Activated CD4-positive, alpha-beta T cell treated with anti-CD3 and anti-CD28 coated beads, Interleukin-10, Interleukin-2, amounts not matched to agents 100 ng/mL and 50 ng/mL, durations not matched to agents 16 hours and 8 hours (primary cell): ENCODE measurements at places on chromosomes 7 and 10.
A peak's percentile ranks its signal among the peaks of the same experiment; 100 is the strongest.

DNA sequence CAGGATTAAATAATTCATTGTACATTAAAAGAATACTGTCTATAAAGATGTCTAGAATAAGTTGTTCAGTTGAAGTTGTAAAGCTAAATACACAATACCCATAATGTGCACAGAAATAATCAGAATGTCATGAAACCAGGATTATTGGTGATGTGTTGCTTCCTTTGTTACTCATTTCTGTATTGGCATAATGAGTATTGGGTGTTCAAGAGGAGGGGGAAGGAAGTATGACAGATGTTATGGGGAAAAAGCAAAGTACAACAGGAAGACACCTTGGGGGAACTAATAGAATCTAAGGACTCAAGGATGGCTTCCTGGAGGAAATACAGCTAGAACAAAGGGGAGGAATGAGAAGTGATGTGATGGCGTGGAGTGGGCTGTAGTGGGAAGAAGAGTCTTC is 15.0 kb downstream of the ANKRD1 start:
- DNase-seq, result peak; percentile 66

- DNase-seq, result peak; percentile 13
Measured at GRCh38 chr10:7123774-7124173, 287.1 kb downstream of the SFMBT2 start.

- DNase-seq, result no peak
Measured at GRCh38 chr10:114808982-114809381, 12.6 kb upstream of the FHIP2A start.

GRCh38 chr10:11560076-11560709 is 51.3 kb downstream of the USP6NL start:
- no peak for DNase-seq

GRCh38 chr7:30933124-30933974 is 21.7 kb downstream of the AQP1 start:
- DNase-seq, result no peak

DNA sequence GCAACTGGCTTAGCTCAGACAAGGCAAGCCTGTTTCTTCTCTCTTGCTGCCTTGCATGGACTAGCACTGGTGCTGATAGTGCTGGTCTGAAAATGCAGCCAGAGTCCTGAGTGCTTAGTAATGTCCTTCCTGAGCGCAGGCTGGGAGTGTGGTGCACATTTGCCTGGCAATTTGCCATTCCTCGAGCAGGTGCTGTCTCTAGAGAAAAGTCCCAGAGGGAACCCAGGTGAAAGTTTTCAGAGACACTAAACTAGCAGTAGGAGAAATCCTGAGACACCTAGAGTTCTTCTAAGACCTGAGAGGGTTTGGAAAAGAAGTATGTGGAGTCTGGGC is 1.9 kb downstream of the SFTPD start:
- DNase-seq, result no peak

DNA sequence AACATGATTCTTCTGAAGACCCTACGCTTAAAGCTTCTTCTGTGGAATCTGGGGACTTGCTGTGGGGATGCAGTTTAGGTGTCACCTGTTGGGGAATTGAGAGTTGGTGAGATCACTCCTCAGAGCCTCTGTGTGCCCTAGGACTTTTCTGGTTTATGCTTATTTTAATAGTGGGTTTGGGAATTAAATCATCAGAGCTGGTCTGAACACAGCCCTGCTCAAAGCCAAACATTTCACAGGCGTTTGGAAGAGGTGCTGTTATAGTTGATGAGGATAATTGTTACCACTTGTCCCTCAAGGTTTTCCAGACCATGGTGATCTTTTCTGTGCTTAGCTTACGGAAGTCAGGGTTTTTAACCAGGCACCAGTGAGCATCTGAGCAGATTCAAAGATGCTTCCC is 106.1 kb downstream of the EBLN1 start:
- no peak for DNase-seq

DNA sequence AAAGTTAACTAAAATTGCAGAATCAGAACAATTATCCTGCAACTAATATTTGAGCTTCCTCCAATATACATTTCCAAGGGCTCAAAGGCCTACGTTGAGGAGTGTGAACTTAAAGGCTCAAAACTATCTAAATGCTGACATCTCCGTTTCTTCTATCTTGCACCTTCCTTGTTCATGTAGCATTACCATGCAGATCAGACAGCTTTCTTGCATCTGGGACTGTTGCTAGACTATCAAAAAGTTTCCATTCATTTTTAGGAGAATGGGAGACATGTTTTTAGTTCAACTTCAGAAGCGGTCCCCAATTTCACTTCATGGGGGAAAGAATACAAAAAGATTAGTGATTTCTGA is 2.9 kb downstream of the ANKRD1 start:
- no peak for DNase-seq

DNA sequence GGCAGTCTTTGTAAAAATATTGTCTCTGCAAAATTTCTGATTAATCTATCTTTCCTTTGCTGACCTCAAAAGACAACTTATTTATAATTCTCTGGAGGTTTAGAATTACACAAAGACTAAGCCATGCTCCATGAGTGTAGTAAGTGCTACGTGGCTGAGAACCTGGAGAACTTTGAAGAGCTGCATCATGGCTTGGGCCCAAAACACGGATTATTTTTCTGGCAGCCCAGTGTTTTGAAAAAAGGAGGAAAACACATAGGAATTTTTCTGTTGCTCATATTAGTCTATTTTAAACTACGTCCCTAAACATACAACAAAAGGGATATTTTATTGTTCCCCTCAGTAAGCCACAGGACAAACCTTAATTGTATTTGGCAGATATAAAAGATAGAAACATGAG is 360.7 kb upstream of the MYO3A start:
- no peak for DNase-seq

- DNase-seq, result no peak
Measured at GRCh38 chr7:5436003-5436678, 12.5 kb upstream of the TNRC18 start.

GRCh38 chr7:128350708-128351295 is 7.1 kb upstream of the RBM28 start:
- DNase-seq, result no peak

DNA sequence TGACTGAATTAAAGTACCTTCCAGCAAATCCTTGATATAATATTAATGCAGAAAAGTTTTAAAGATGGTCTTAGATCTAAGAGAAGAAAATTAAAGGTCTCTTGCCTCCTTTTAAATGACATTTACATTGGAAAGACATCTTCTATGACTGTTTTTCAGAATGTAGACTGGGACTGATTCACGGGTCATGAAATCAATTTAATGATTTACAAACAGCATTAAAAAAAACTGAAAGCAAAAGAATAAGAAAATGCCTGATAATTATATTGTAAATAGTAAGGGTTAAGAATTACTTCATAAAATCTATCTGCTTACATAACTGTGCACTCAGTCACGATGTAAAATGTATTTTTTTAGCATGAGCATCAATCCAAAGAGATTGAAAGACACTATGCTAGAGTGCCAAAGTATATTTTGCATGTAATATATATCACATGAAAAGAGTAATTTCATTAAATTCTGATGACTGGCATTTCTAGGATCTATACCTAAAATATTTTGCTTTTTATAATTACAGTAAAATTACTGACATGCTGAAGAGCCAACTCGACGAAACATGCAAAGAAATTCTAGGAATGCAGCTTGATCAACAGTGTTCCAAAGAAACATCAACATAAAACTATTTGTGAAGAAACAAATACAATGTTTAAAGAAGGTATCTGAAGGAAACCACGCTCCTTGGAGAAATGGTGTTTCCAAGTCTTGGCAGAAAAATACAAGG is 35.1 kb downstream of the RTKN2 start:
- no peak for DNase-seq

GRCh38 chr10:44051584-44052385 is 333.1 kb downstream of the CXCL12 start:
- DNase-seq, result no peak

DNA sequence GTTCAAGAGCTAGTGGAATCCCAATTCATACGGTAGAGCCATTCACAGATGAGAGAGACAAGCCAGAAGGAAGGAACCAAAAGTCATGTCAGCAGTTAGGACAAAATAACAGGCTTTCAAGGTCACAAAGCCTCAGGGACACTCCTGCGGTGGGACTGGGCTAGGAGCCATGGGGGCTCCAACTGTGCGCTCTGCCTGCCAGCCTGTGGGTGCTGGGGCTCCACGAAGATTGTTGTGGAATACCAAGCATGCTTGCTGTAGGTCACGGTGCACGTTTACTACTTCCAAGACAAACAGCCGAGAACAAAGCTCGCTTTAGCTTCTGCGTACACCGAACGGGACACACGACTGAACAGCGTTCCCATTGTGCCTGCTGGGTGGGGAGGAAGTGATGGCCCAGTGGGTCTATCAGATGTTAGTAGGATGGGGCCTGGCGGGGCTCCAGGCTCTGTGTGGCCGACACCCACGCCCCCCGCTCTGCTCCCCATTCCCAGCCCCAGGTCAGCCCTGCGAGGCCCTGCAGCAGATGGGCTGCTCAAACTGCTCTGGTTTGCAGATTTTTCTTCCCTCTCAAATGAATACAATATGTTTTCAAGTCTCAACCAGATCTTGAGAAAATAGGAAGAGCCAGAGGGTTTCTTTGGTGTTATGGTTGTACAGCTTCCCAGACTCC is 158.9 kb downstream of the EGFR start:
- DNase-seq, result no peak

GRCh38 chr7:108097703-108098102 is 32.5 kb downstream of the LAMB4 start:
- no peak for DNase-seq

- peak; percentile 51 for DNase-seq
Measured at GRCh38 chr7:133489906-133490305, 237.0 kb downstream of the EXOC4 start.

DNA sequence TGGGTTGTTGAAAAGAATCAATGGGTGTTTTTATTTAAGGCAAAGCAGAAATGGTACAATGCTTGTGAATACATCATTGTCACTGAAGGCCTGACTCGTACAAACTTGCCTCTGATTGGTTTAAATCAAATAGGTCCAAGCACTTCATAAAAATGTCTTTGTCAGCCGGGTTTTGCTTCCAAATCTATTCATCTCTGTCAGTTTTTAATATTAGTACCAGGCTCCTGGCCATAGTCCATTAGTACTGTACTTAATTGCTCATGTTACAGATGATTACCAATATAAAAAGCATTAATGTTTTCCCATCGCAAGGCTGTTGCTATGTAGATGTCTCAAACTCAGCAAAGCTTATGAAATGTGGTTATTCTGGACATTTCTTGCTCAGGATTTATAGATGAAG is 171.9 kb downstream of the ARID5B start:
- DNase-seq, result no peak

- no peak for DNase-seq
Measured at GRCh38 chr7:150345012-150345411, 3.6 kb upstream of the RARRES2 start.

DNA sequence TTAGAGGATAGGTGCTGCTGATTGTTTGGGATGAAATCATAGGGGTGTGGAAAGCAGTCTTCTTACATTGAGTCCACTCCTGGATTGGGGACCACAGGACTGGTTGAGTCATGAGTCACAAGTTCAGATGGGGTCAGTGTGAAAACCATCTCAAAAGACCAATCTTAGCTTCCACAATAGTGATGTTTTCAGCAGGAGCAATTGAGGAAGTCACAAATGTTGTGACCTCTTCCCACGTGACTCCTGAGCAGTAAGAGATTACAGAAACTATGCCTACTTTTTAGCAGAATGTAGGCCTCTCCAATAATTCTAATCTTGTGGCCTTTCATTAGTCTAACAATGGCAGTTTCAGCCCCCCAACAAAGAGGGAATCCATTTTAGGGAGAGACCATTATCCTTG is 256.9 kb upstream of the CDC14C start:
- no peak for DNase-seq

- no peak for DNase-seq
Measured at GRCh38 chr7:70313271-70313670, 715.0 kb downstream of the AUTS2 start.

DNA sequence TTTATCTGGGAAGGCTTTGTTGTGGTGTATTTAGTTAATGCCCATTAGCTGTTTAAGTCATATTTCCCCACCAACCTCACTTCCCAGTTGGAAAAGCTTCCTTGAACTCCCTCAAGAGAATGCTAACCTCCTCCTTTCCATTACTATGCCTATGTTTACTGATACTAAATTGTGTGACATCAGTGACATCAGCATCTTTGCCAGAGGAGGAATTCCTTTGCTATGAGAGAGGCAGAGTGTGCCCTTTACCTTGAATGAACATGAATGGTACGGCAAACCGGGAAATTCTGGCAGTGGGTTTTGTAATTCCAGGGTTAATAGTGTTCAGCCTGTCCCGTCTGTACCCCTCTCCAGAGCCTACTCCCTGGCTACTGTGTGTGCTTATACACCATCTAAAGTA is 22.1 kb upstream of the GLCCI1 start:
- DNase-seq, result no peak

- DNase-seq, result no peak
Measured at GRCh38 chr7:46909601-46910051, 672.3 kb downstream of the TNS3 start.

- no peak for DNase-seq
Measured at GRCh38 chr7:112211348-112211907, 4.9 kb downstream of the ZNF277 start.

DNA sequence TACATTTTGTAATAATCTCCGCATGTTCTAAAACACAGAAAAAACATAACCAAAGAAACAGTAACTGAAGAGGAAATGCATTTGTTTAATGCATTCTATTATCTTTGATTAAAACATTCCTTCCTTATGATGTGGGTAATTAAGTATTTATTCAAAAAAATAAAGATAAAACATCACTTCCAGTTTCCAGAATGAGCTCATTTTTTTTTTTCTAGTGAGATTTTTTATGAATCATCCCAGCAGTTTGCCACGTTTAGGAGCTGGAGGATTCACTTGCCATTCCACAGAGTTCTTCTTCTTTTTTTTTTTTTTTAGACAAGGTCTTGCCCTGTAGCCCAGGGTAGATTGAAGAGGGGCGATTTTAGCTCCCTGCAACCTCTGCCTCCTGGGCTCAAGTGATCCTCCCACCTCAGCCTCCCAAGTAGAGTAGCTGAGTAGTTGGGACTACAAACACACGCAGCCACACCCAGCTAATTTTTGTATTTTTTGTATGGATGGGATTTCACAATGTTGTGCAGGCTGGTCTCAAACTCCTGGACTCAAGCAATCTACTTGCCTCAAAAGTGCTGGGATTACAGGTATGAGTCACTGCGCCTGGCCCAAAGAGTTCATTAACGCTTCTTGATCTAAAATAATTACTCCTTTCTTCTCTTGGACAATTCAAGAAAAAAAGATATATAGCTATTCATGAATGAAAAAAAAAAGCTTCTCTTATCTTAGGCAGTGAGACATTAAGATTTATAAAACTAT is 177.3 kb downstream of the DKK1 start:
- DNase-seq, result no peak

GRCh38 chr7:52154382-52154781 is 837.8 kb upstream of the COBL start:
- DNase-seq, result no peak

- no peak for DNase-seq
Measured at GRCh38 chr7:102292813-102293798, 6.4 kb downstream of the SH2B2 start.

DNA sequence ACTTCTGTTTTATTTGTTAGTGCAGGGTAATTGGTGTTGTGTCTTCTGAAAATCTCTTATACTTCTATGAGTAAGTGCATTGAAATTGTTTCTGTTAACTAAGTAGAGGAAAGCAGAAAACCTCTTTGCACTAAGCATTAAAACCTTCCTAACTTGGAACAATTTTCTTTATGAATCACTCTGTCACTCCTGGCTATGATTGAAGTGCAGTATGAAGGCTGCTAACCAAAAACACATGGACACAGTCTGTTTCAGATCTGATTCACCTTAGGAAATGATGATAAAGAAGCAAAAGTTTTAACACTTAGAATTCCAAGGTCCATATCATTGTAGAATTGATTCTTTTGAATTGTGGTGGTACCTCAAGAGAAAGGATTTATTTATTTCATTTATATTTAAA is 41.9 kb downstream of the MET start:
- no peak for DNase-seq

- DNase-seq, result no peak
Measured at GRCh38 chr10:70756700-70757360, 28.3 kb downstream of the TBATA start.
